ENCODE measurements at places on chromosomes 3 and 15.

DNA sequence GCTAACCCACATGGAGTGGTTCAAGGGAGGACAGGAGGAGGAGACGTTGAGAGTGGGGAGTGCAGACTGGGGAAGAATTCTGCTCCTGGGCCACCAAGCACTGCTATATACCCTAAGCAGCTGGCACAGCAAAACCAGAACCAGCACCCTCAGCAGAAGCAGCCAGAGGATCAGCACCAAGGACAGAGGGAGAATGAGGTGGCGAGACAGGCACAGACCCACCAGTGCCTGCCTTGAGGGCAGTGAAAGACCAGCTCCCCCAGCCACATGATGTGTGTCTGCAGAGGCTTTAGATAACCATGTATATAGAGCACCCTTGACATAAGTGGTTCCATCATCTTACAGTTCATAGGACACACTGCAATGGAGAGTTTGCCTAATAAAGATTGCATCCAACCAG, 319.0 kb downstream of the GABRB3 start:
- H3K27ac ChIP-seq, result no peak overlapping the region
- H3K27me3 ChIP-seq, result no peaks in the 10 kb centered on the region
- H3K36me3 ChIP-seq, result no peaks in the 10 kb centered on the region
- H3K4me3 ChIP-seq, result no peak overlapping the region
- H3K4me1 ChIP-seq, result no peaks in the 10 kb centered on the region

GRCh38 chr15:56199038-56199437, 44.6 kb downstream of the RFX7 start:
- no peak overlapping the region for H3K4me3 ChIP-seq
- H3K27me3 ChIP-seq, result no peaks in the 10 kb centered on the region
- DNase-seq, result no peak
- peaks cover 4% of the 10 kb centered on the region for H3K4me1 ChIP-seq
- no peak overlapping the region for H3K27ac ChIP-seq
- H3K36me3 ChIP-seq, result no peaks in the 10 kb centered on the region

- DNase-seq, result no peak
- no peak overlapping the region for H3K4me3 ChIP-seq
- no peaks in the 10 kb centered on the region for H3K27me3 ChIP-seq
These were observed 127.3 kb upstream of the ROPN1 start for GRCh38 chr3:124119056-124119716.

- H3K4me1 ChIP-seq, result no peaks in the 10 kb centered on the region
- no peak overlapping the region for H3K27ac ChIP-seq
- H3K4me3 ChIP-seq, result no peak overlapping the region
- H3K27me3 ChIP-seq, result no peaks in the 10 kb centered on the region
- no peak for DNase-seq
These were observed 137.4 kb upstream of the UBP1 start for GRCh38 chr3:33577588-33577987.

GRCh38 chr3:54047568-54047967, 74.8 kb upstream of the CACNA2D3 start:
- H3K27ac ChIP-seq, result no peak overlapping the region
- no peak for DNase-seq
- no peak overlapping the region for H3K4me3 ChIP-seq
- no peaks in the 10 kb centered on the region for H3K4me1 ChIP-seq
- H3K27me3 ChIP-seq, result no peaks in the 10 kb centered on the region

DNA sequence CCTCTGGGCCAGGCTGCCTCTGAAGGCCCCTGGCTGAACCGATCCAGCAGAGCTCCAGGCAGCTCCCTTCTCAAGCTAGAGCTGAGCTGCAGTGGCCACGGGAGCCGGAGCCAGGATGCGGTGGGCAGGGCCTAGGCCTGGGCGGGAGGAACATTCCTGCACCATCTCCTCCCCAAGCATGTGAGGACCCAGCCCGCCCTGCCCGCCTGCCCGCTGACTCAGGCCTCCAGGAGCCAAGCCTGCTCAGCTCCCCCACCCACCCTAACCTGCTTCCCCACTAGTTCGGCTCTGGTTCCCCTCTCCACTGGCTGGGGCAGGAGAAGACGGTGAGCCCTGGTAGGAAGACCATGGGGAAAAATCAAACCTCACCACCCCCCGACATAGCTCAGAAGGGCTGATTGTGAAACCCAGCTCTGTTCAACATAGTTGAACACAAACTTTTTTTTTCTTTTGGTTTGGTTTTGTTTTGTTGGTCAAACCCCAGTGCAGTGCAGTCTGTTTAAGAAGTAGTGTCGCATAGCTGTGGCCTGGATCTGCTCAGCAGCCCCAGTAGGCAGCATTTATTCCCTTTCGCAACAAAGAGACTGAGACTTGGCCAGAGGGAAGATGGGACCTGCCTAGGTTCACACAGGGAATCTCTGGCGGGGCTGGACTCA, 13.5 kb downstream of the SNX33 start:
- peaks cover 94% of the 10 kb centered on the region for H3K4me1 ChIP-seq
- H3K4me3 ChIP-seq, result no peak overlapping the region
- peaks cover 26% of the 10 kb centered on the region for H3K36me3 ChIP-seq
- peak; percentile 95 for DNase-seq
- no peaks in the 10 kb centered on the region for H3K27me3 ChIP-seq
